ENCODE measurements at places on chromosomes 2 and 18.
A peak's percentile ranks its signal among the peaks of the same experiment; 100 is the strongest.

DNA sequence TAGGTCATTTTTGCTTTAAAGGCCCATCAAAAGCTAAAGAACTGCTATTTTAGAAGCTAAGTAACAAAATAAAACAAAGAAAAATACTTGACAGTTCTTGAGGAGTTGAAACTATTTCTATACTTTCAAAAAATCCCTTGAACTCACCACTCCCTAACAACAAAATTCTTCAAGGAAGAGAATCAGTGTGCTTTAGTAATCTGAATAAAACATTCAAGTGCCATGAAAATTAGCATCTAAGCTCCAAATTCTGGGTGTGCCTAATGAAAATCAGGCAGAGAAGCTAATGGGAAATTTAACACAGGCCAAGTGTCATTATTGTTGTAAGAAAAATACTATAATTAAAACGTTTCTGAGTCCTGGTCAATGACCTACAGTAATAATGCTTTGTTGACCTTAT is 456.3 kb downstream of the ZEB2 start:
- no peak for DNase-seq

DNA sequence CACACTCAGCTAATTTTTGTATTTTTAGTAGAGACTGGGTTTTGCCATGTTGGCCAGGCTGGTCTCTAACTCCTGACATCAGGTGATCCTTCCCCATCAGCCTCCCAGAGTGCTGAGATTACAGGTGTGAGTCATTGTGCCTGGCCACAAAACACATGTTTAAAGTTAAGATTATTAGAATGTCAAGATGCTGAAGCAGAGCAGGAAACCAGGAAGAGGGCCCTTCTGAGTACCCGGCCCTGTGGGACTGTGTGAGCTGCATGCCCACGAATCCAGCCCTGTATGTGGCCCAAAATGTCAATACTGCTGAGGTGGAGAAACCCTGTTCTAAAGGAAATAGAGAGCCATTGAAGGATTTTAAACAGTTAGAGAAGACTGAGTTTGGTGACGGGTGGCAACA is 31.0 kb upstream of the REV1 start:
- no peak for DNase-seq

DNA sequence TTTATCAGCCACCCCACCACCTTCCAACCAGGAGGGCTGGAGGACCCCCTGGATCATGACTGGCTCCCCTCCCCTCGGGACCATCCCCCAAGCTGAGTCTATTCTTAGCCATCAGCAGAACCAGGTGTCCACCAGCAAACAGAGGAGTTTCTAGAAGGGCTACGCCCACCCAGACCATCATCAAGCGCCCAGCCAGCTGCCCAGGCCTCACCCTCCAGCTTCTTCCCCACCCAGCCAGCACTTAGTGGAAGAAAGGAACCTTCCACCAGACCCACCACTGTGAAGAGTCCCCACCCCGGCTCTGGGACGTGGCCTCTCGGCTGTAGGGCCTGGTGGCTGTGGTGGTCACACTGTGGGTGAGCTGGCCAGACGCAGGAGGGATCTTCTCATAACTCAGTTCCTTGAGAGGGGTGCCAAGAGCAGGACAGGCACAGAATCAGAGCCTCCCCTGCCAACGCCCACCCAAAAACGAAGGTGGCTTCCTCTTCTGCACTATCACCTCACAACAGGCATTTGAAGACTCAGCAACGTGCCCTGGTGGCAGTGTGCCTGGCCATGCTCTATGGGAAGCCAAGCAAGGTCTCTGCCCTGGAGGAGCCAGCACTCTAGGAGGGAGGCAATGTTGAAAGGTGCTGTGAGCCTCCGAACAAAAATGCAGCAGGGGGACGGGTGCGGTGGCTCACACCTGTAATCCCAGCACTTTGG is 19.0 kb downstream of the BIN1 start:
- no peak for DNase-seq

DNA sequence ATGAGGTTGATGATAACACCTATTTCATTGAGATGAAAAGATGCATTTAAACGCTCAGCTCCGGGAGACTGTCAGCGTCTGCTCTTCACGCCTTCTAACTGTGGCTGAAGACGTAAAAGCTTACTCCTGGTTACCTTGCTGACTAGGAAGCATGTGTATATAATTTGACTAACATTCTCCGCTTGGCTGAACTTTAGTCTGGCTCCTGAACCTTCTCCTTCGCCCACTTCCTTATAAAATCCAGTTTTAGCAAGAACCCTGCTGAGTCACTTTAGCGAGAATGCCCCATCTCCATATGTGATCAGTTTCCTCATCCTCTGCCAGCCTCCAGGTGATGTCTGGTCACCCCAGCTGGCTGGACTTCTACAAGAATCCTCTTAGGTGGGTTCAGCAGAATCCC is 12.7 kb upstream of the CREG2 start:
- no peak for DNase-seq

- no peak for DNase-seq
Observed at GRCh38 chr2:45340318-45340717, 270.7 kb downstream of the SRBD1 start.

DNA sequence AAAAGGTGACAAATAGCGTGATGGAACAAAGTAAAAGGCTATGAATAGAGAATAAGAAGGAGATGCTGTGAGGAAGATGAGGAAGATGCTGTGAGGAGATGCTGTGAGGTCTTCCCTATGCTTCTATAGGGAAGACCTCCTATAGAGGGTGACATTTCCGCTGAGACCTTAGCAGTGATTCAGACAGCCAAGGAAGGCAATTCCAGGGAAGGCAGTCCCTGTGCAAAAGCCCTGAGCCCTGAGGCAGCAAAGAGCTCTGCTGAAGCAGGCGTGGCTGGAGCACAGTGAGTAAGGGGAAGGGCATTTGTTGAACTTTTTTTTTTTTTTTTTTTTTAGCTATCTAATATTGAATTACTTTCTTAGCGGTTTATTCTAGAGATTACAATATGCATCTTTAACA is 142.7 kb upstream of the FOSL2 start:
- no peak for DNase-seq

DNA sequence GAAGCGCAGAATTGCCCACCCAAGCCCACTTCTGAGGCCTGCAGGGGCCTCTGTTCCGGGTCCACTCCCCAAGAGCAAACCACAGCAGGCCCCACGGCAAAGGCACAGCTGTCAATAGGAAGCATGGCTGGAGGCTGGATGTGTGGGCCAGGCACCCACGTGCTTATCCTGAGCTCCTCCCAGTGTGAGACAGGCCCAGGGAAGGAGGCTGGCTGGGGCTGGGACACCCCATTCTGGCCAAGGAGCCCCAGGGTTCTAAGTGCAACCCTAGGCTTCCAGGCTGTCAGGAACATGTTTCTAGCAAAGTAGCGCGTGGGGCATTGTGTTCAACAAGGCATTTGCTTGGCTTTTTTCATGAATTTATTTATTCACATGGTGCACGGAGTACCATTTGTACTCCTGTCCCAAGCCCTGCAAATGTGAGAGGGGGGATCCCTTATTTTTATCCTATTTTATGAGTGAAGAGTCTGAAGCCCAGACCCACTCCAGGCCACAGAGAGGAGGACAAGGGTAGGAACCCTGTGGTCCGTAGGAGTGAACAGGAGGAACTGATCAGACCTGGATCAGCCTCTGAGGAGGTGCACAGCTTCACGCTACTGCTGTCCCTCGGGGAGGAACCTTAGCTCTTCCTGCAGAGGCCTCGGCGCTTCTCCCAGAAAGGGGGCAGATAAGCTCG is 6.1 kb upstream of the RAB17 start:
- DNase-seq, result no peak

GRCh38 chr2:200765995-200766660 is 45.6 kb upstream of the BZW1 start:
- DNase-seq, result no peak

DNA sequence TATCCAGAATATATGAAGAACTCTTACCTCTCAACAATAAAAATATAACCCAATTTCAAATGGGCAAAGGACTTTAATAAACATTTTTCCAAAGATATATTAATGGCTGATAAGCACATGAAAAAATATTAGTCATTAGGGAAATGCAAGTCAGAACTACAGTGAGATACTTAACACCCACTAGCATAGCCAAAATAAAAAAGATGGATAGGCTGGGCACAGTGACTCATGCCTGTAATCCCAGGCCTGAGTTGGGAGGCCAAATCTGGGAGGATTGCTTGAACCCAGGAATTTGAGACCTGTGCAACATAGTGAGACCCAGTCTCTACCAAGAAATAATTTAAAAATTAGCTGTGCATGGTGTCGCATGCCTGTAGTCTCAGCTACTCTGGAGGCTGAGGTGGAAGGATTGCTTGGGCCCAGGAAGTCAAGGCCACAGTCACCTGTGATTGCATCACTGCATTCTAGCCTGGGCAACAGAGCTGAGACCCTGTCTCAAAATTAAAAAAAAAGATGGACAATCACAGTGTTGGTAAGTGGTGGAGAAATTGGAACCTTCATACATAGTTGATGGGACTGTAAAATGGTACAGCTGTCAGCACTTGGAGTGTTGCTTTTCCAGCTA is 25.1 kb downstream of the MARCHF7 start:
- DNase-seq, result no peak

DNA sequence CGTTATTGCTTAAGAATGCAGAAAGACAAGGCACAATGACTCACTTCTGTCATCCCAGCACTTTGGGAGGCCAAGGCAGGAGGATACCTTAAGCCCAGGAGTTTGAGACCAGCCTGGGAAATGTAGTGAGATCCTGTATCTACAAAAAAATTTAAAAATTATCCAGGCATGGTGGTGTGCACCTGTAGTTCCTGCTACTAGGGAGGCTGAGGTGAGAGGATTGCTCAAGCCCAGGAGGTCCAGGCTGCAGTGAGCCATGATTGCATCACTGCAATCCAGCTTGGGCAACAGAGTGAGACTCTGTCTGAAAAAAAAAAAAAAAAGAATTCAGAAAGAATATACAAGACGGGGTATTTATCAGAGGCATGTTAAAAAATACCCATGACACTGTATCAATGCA is 182.0 kb upstream of the SPOPL start:
- no peak for DNase-seq

DNA sequence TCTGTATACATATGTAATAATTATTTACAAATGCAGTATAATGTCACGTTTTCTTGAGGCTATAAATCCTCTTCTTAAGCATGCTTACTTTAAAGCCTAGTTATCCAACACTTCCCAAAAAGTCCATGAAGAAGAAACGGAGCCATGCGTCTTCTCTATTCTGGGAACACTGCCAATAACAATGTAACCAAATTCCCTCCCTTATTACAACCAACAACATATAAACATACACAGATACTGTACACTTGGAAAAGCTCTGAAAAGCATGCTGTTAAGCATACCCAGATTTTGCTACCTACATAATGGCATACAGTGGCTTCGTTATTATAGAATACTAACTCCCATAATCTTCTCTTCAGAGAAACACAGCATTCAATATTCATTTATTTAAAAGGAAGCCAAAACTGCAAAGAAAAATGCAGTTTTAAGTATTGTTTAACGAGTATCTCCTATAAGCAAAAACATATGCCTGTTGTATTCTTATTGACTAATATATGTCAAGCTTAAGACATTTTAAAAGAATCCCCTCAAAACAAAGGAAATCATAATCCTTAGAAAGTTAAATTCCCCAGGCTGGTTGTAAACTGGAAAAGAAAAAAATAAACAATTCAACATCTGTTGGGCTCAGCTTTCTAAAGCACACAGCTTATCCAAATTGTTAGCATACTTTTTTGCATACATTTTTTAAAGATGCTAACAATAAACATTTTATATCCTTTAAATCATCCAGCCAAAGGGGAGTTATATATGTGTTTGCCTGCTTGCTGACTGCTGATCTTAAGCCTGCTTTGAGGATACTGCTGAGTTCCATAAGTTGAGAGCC is 83.4 kb downstream of the SLC25A12 start:
- DNase-seq, result no peak

DNA sequence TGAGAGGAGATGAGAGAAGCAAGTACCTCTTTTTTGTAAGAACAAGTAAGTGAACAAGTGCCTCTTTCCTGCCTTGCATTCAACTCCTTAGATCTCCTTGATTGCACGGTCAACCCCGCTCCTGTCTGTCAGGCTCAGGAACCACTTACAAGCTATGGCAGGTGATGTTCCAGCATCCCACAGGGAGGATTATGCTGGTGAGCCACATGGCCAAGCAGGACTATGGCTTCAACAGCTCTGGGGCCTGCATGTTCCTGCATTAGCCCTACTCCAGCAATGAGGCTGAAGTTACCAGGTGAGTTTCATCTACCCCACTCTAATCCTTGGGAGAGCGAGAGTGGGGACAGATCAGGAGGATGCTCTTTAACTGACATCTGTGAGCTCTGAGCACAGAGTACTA is 29.5 kb downstream of the TTC32 start:
- DNase-seq, result no peak

- peak; percentile 73 for DNase-seq
Observed at GRCh38 chr2:27264753-27265535, 2.1 kb upstream of the SLC30A3 start.

DNA sequence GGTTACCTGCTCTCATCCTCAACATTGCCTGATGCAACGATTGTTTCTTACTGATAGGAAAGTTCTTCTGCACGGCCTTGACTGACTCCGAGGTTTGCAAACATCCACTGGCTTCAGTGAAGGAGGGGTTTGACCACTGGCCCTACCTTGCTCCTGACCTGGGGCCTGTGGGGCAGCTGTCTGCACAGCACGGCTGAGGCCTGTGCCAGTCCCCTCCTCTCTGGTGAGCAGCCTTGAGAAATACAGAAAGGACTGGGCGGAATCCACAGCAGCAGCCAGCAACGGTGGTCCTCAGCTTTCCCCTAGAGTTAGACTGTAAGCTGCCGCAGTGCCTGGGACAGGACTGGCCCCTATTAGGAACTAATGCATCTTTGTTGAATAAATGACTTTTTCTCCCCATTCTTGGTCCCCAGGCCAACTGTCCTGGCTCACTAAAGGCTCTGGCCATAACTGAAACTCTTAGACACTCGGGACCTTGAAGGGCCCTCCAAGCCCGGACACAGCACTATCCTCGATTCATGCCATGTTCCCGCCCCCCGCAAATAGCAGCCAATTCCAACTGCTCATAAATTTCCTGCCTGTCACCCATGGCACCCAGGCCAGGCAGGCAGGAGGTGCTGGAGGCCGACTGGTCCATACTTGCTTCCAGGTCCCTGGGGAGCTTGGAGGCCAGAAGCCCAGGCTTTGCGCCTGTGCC is 26.7 kb downstream of the ATOH8 start:
- no peak for DNase-seq

- no peak for DNase-seq
Observed at GRCh38 chr2:15914596-15915385, 25.6 kb upstream of the MYCN start.

- peak; percentile 25 for DNase-seq
Observed at GRCh38 chr2:12412898-12413305, 303.8 kb upstream of the TRIB2 start.

DNA sequence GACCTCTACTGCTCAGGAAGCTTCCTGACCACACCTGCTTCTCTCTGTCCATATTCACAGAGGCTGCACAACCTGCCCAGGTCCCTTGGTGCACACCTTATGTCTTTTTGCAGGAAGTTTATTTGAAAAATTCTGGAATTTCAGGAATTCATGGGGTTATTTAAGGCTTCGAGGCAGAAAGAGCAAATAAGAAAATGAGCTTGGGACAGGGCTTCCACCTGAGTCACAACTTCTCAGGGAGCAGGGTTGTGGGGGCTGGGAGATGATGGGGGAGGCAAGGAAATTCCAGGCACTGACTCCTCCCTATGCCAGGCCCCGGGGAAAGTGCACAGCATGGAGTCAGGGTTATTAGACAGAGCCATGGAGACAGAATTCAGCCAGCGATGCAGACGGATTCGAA is 57.7 kb downstream of the INHBB start:
- DNase-seq, result no peak

Data from GM12891 (cell line).